Stimulated activated CD4-positive, alpha-beta T cell treated with anti-CD3 and anti-CD28 coated beads, Interleukin-15, amount 100 ng/mL, for 48 hours (primary cell): ENCODE measurements at places on chromosomes 7 and 10.

GRCh38 chr10:51108406-51108805 lies 34.1 kb downstream of the PRKG1 start:
- no peak for DNase-seq

GRCh38 chr7:101832685-101833375 lies 15.4 kb downstream of the CUX1 start:
- DNase-seq = no peak

DNA sequence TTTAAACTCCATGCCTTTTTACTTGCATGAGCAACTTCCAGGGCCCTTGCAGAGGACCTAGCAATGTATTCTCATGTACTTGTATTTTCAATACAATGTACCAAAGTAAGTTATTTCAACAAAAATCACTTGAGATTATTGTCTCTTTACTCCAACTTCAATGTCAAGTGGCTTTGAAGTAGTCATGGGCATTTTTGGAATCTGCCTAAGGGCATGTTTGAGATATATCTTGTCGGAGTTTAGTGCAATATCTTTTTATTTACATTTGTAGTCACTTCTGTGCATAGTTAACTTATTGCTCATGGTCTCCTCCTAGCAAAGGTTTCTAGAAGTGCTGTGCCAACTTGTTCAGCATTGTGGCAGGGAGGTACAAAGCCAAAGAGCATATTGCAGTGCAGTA lies 508.7 kb upstream of the SEMA3D start:
- DNase-seq = no peak

DNA sequence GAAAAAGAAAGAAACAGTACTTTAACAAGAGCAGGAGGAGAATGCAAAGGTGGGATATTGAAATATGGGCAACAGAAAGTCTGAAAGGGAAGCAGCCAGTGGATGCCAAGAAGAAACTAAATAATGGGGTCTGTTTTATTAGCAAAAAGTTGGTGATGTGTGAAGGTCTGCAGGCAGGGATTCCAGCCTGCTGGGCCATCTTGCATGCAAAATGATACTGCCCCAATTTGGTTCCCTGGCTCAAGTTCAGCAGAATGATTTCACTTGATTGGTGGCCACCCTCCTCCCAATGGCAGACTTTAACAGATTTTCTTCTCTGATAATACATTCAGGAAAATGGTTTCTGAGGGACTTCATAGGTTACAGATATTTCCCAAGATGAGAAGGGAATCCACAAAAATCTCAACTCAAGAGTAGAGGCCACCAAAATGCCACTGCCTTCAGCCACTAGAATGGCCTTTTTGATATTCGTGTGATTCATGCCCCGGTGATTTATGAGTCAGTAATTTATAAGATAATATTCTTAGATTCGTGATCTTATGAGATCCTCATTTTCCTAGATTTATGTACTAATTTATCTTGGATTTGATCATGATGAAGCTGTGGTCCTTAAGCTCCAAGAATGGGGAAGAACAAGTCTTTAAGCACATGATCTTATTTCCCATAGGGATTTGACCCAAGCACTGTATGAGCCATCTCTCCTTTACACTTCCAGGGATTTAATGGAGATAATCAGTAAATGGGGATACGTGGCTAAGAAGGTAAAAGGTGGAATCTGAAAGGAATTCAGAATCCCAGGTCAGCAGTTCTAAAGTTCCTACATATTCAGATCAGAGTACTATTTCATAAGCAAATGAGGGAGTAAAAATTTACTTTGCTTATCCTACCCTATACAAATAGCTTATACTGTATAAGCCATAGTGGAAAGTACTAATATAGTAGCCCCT lies 32.3 kb upstream of the ADD3 start:
- DNase-seq = no peak

DNA sequence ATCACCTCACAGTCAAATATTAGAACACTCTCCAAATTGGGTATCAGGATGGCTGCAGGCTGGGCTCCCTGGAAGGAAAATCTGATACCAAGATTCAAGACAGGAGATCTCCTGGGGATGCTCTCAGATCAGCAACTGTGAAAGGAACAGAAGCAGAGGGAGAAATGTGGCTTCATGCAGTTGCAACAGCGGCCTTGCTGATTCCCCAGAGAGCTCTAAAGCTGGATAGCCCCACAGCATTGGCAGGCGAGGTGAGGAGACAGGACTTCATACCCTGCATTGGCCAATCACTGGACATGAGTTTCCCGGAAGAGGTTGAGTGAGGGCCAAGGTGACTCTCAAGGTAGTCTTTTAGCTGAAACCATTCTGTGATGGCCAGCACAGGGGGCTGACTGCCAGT lies 190.6 kb downstream of the PTPN20 start:
- DNase-seq = no peak

DNA sequence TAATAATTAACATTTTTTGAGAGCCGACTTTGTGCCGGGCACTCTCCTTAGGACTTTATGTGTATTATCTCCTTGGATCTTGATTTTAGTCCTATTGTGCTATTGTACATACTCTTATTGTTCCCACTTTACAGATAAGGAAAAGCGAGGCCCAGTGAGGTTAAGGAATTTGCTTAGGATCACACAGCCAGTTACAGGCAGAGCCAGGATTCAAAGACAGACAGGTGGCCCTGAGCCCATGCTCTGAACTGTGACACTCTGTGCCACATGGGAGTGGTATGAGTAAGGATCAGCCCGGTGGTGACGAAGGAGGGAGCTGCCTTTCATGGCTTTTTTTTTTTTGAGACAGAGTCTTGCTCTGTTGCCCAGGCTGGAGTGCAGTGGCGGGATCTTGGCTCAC lies 15.8 kb upstream of the GNA12 start:
- DNase-seq = no peak
